ENCODE measurements at places on chromosomes 12 and 14. TPM values are rescaled to one million over a fixed set of nuclear protein-coding genes. Genes with fewer than 3 reads are reported as not detected.

SCAF11 gene
- total RNA-seq, result 119 TPM

CELA1 gene
- total RNA-seq, result not detected

ZC3H14 gene
- total RNA-seq, result 58.9 TPM

P2RX7 gene
- total RNA-seq, result 11.6 TPM

DDX51 gene
- 15.1 TPM for total RNA-seq

CCDC59 gene
- 26.8 TPM for total RNA-seq

CMA1 gene
- not detected for total RNA-seq

PLXNC1 gene
- total RNA-seq, result 55.9 TPM
